Renal cortical epithelial cell (primary cell): ENCODE measurements at places on chromosomes 6 and 20. TPM values are rescaled to one million over a fixed set of nuclear protein-coding genes. Genes with fewer than 3 reads are reported as not detected.

Gene POPDC3
- total RNA-seq: under 0.01 and 2.1 TPM in 2 replicates

Gene STK35
- 15.6 and 36.2 TPM in 2 replicates for total RNA-seq

Gene UNC93A
- not detected in 2 replicates for total RNA-seq

Gene PKIB
- total RNA-seq: 3.6 and 29.3 TPM in 2 replicates

Gene SYNDIG1
- 0.05 TPM in 1 of 2 replicates, not detected in the other for total RNA-seq

Gene DNMT3B
- total RNA-seq: 13.0 and 13.5 TPM in 2 replicates

Gene ZNF391
- 0.69 and 6.6 TPM in 2 replicates for total RNA-seq

Gene TMC2
- not detected in 2 replicates for total RNA-seq
